ENCODE measurements at places on chromosomes 11 and 22.

DNA sequence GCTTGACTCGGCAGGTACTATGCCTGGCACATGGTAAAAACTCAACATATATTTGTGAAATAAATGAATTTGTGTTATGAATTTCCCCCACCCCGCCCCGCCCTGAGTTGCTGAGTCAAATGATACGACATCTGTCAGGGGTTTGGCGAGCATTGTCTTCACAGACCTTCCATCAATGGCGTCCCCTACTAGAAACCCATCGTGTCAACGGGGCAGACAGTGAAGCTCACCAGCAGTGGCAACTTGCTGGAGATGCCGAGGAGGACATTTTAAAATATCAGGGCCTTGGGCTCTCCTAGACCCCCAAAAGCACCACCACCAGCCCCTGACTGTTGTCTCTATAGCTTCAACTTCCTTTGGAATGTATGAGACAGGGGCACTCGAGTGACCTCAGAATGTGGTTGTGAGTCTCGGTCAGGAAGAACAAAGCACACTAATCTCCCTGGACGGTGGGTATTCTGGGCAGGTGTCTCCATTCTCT is 761 bp upstream of the NXF1 start:
- DNase-seq, result no peak

DNA sequence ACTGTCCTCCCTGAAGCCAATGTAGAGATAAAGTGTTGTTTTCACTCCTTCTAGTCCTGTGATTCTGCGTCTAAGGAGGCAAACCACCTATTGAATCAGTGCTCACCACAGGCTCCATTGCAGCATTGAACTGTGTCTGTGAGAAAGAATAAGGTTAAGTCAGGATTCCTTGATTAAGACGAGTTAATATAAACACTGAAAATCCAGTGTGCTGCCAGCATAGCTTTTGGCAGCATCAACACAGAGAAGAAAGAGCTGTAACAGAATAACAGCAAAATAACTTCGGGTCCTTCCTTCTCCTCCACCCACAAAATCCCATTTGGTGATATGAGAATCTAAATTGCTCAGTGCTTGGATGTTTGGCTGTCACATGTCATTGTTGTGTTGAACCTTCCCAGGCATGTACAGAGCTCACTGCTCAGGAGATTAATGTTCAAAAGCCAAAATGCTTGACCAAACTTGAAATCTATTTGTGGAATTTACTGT is 185.2 kb upstream of the DDI1 start:
- DNase-seq, result no peak

GRCh38 chr11:68261006-68261405 is 10.8 kb downstream of the C11orf24 start:
- no peak for DNase-seq

- DNase-seq, result no peak
Measured at GRCh38 chr11:22192642-22193347, at the start of gene ANO5. Gene ANO5, plus strand, starts transcription at chr11:22193085. Its CDS starts 408 bp downstream, at chr11:22193493.

DNA sequence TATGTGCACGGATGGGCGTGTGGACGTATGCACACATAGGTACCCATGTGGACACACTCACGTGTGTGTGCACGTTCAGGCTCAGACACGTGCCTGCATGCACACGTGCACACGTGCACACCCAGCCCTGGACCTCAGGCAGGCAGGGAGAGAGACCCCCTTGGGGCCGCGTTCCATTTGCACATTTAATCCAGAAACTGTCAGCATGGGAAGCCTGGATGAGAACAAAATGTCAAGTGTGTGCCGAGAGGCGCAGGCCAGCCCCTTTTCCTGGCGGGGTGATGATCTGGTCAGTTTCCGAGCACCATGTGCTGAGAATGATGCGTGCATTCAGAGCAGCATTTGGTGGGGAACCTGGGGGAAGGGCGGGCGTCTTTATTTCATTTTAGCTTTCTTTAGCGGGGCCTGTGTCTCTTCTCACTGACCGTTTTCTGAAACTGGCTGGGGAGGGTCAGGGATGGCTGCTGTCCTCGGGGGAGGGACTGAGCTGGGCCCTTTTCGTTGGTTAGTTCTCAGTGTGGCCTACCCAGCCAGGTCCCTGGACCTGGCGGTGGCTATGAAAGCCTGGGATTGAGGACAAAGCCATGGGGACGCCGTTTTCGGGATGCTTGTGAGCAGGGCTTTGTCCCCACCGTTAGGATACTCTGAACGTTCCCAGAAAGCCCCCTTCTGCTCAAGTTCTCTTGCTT is 96.3 kb downstream of the KCNQ1 start:
- DNase-seq, result no peak

GRCh38 chr11:13868710-13869397 is 93.7 kb upstream of the SPON1 start:
- DNase-seq, result no peak

DNA sequence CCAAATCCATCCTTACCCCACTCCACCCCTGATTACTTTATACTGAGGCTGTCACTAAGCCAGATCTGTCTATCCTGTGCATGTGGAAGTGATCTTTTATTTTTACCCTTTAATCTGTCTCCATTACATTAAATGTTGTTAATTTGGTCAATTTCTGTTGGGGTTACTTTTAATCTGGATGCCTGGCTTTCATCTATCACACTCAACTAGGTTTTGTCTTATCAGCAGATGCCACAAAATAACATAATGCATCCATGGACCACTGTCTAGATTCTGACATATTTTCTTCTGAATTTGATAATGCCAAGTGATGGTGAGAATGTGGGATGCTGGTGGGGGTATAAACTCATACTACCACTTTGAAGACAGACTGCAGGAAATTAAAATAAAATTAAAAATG is 108.4 kb downstream of the FDX1 start:
- no peak for DNase-seq

DNA sequence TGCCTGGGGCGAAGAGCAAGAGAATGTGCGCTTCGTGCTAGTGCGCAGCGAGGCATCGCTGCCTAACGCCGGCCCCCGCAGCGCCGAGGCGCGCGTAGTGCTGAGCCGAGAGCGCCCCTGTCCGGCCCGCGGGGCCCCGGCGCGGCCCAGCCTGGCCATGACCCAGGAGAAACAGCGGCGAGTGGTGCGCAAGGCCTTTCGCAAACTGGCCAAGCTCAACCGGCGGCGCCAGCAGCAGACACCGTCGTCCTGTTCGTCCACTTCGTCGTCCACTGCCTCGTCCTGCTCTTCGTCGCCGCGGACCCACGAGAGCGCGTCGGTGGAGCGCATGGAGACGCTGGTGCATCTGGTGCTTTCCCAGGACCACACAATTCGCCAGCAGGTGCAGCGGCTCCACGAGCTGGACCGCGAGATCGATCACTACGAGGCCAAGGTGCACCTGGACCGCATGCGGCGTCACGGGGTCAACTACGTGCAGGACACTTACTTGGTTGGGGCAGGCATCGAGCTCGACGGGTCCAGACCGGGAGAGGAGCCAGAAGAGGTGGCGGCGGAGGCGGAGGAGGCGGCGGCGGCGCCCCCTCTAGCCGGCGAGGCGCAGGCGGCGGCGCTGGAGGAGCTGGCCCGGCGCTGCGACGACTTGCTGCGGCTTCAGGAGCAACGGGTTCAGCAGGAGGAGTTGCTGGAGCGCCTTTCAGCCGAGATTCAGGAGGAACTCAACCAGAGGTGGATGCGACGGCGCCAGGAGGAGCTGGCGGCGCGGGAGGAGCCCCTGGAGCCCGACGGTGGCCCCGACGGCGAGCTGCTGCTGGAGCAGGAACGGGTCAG is 1.0 kb downstream of the RASSF10 start:
- no peak for DNase-seq

- no peak for DNase-seq
Measured at GRCh38 chr11:47264119-47264518, 5.8 kb upstream of the MADD start.

GRCh38 chr11:93477684-93478234 is 65.4 kb downstream of the SMCO4 start:
- no peak for DNase-seq

DNA sequence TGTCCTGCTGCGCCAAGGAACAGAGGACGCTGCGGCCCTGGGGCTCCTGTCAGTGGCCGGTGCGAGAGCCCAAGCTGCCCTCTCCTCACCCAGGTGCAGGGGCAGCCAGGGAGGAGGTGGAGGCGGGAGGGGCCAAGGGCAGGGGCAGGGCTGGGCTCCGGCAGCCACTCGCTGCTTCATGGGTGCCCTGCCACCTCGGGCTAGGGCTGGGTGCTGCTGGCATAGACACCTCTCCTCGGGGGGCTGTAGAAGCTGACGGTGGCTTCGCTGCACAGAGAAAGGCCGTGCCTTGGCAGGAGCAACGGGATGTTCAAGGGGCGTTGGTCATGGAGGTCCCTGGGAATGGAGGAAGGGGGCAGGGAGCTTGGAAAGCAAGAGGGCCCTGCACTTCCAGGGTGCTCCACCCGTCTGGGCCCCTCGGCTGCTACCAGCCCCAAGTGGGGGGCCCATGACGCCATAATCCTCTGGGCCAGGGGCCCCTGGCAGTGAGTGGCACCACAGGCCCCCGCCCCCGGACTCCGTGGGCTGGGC is 1.6 kb upstream of the TBX1 start:
- no peak for DNase-seq

DNA sequence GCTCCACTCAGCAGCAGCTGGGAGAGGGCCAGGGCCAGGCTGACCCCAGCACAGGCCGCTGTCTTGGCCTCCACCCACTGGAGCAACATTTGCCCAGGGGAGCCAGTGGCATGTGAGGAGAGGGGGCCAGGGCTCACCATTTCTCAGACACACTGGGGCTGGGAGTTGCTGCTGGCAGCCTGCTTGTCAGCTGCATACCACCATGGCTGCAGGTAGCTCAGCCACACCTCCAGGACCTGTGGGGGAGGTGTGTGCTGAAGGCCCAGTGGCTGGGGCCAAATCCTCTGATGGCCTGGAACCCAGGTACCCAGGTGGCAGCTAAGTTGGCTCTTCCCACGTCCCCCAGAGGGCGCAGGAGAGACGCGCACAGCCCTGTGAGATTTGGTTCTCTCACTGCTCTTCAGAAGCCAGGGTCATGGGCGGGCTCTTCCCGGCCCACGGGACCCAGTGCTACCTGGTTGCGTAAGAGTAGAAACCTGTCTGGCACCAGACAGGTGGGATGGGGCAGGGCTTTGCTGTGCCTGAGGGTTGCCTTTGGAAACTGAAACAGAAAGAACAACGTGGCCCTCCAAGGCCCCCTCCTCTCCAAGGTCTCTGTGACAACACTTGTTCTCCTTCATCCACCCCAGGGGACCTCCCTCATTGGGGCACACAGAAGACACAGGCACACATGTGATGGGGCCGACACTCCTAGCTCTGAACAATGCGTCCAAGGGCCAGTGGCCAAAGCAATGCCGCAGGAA is 98.8 kb downstream of the MED15 start:
- DNase-seq, result no peak

DNA sequence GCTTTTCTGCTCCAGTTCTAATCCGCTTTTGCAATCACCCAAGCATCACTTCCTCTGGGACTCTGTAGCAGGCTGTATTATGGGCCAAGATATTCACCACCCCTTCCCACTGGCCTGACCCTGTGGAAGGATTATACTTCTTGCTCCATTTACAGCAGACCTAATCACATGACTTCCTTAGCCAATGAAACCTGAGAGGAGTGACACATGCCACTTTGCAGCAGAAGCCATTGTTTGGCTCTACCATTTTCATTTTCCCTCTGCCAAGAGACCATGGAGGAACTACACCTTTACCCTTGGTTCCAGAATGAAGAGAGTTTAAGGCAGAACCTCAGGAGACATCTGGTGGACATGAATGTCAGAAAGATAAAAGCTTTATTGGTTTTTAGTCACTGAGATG is 134.9 kb upstream of the HSD17B12 start:
- DNase-seq, result no peak

- DNase-seq, result no peak
Measured at GRCh38 chr11:70207531-70208131, 4.5 kb downstream of the FADD start.

DNA sequence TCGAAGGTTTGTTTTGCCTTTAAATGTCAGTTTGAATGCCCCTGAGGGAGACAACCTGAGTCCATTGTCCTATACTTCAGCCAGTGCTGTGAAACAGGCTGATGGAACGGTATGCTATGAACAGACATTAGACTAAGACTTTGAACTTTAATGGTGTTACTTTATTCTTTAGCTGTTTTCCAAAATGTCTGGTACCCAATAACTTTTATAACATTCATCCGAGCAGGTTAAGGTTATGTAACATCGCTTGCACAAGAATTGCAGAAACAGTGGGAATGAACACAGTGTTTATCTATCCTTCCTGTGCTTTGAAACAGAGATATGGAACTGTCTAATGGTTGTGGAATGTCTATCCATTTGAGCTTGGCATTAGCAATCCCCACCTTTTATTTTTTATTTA is 12.5 kb upstream of the PTS start:
- DNase-seq, result no peak

- no peak for DNase-seq
Measured at GRCh38 chr11:67645521-67646461, 4.7 kb downstream of the ACY3 start.

- no peak for DNase-seq
Measured at GRCh38 chr11:86743223-86744118, 56.9 kb upstream of the PRSS23 start.

- DNase-seq, result no peak
Measured at GRCh38 chr22:37442537-37442936, 15.3 kb upstream of the ELFN2 start.

DNA sequence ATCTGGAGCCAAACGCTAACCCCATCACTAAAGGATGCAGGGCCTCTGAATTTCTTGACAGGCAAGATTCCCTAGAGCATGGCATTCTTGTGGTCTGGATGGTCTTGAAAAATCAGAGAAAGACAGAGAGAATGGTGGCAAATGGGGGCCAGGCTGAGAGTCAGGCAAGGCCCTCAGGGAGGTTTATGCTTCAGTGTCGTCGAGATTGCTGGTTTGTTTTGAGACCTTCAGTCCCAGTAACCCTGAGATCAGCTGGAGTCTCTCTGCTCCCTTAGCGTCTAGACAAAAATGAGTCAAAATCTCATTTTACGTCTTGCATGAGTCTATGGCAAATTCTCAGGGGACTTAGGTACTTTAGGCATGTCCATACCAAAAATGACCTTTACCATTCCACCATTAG is 539.3 kb downstream of the SOX6 start:
- no peak for DNase-seq

GRCh38 chr11:62732830-62733229 is 4.5 kb downstream of the TTC9C start:
- DNase-seq, result no peak

DNA sequence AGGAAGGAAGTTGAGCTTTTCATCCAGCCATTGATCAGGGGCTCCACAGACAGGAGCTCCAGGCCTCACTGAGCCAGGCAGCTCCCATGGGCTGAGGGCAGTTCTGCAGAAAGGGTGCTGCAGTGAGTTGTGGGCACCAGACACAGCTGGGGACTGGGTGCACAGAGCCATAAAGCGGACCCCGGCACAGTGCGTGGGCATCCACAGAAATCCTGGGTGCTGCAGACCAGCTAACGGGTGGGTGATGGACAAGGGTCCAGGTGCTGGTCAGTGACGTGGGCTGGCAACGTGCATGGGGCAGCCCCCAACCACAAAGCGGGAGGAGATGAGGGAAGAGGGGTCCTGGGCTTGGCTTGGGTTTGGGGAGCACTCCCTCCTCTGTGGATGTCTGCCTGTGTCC is 19.4 kb upstream of the GAL start:
- no peak for DNase-seq

DNA sequence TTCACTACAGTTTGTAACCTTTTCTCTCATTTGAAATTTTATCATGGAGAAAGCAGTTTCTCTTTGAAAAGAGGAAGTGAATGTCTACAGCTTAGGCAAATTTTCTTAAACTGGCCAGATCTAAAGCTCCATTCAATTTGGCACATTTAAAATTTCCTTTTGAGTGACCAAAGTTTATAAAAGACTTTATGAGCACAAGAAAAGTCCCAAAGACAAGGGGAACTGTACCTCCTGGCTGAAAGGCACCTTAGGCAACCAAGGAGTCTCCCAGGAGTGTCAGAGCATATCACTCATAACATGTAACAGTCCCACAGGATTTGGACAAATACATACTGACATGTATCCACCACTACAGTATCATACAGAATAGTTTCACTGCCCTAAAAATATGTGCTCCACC is 41.3 kb downstream of the NARS2 start:
- DNase-seq, result no peak

All from hypothalamus (tissue), 51 donors.